GM23338 (cell line): ENCODE measurements at places on chromosomes 2 and 18.

- peak; percentile 51 for DNase-seq
Observed at GRCh38 chr18:8215741-8216140, 393.5 kb upstream of the RAB12 start.

DNA sequence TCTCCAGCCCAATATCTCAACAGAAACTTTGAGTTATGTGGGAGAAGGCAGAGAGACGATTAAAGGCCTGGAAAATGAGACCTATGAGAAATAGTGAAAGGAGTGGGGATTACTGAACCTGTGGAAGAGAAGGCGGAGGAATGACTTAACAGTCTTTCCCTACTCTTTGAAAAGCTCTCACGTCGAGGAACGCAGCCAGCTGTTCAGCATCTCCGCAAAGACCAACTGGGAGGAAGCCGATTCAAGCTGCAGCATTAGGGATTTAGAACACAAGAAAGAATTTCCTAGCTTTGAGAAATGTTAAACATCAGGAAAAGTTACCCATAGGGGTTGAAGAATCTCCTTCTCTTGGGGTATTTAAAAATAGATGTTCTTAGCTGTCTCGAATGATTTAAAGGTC, 233.2 kb upstream of the PARD3B start:
- DNase-seq = peak; percentile 6

- DNase-seq = peak; percentile 19
Observed at GRCh38 chr2:152627351-152627957, 89.8 kb downstream of the PRPF40A start.

DNA sequence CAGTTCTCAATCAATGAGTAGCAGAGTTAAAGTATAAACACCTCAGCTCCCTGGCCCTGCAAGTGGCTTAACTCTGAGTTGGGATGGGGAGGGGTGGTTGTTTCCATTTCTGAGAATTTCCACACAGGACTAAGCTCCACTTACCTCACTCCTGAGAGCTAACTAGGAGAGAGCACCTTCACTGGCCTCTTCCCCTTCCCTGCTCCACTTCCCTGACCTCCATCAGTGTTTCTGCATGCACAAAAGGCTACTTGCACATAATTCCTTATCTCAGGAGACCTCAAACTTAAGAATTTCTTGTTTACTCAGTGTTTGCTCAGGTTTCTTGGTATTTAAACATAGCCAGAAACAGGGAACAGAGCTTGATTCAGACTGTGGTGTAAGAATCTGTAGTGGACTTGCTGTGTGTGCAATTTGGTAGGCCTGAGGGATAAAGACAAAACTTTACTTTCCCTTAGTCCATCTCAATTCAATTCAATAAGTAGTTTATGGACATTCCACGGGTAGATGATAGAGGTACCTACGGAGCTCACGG, 97.2 kb downstream of the PID1 start:
- no peak for DNase-seq

GRCh38 chr18:45386041-45386655, 229.1 kb upstream of the SLC14A2 start:
- DNase-seq = peak; percentile 89

- no peak for DNase-seq
Observed at GRCh38 chr2:234026693-234027254, 23.7 kb upstream of the SPP2 start.

- DNase-seq = no peak
Observed at GRCh38 chr2:44211183-44211582, 42.5 kb downstream of the PPM1B start.

- DNase-seq = no peak
Observed at GRCh38 chr2:4980995-4981394, 711.2 kb upstream of the SOX11 start.

GRCh38 chr18:9108911-9109310, 6.4 kb downstream of the NDUFV2 start:
- no peak for DNase-seq

- no peak for DNase-seq
Observed at GRCh38 chr2:177074099-177074710, 138.4 kb upstream of the HNRNPA3 start.

DNA sequence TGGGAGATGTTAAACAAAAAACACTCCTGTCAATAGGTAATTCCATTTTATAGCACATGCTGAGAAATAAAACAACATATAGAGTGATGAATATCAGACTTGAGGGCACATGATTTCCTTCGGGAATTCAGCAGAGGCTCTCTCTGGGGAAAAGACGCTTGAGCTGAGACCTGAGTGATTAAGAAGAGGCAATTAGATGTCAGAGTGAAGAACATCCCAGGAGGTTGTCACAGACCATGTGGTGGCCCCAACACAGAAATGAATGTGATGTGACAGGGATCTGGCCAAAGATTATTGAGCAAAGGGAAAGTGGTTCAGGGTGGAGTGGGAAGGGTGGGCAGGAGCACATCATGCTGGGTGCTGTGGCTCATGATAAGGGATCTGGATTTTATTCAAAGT, 254.7 kb downstream of the RAD51AP2 start:
- no peak for DNase-seq

GRCh38 chr2:106706283-106706682, 179.7 kb downstream of the ST6GAL2 start:
- DNase-seq = no peak

GRCh38 chr2:42978887-42979415, 186.6 kb upstream of the HAAO start:
- DNase-seq = no peak

- DNase-seq = no peak
Observed at GRCh38 chr2:1542971-1543370, 129.7 kb downstream of the TPO start.

- no peak for DNase-seq
Observed at GRCh38 chr2:120132691-120133090, 90.5 kb downstream of the TMEM185B start.

DNA sequence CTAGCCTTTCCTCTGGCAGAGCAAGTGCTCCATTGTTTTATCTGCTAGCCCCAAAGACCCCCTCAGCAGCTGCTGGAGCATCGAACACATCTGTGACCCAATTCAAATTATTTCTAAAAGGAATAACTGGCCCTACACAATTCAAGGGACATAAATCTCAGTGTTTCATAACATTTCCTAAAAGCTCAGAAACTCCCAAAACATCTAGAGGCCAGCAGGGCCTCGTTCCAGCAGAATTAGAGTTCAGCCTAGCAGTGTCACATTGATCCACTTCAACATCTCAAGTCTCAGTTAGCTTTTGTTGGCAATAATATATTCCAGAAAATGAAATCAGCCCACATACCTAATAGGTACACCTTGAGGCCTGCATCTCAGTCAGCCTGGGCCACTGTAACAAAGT, 179.1 kb downstream of the ETAA1 start:
- DNase-seq = no peak

DNA sequence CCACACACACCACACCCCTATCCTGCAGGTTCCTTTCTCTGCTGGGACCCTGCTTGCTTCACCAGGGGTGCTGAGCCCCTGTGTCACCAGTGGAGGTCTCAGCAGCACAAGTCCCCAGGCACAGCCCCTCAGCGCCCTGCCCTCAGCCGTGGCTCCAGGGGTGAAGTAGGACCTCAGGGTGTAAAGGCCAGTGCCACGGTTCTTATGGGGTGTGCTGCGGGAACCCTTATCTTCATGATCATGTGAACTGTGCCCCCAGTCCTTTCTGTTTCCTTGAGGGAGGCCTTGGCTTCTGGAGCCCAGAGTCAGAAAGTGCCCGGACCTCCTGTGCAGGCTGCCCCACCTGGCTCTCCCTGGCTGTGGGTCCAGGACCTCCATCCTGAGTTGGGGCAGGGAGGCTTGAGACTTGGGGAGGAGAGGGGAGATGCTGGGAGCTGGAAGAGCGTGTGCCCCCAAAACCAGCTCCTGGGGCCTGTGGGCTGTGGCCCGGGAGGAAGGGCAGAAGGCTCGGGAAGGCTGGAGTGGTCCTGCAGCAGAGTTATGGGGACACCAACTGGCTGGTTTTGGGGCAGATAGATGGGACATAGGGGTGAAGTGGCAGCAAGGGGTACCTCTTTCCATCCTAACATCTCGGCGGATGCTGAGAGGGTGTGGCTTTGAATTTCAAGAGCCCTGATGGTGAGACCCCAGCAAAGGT, 20.2 kb upstream of the KLF11 start:
- DNase-seq = no peak

- no peak for DNase-seq
Observed at GRCh38 chr2:197152451-197153228, 157.9 kb downstream of the ANKRD44 start.

DNA sequence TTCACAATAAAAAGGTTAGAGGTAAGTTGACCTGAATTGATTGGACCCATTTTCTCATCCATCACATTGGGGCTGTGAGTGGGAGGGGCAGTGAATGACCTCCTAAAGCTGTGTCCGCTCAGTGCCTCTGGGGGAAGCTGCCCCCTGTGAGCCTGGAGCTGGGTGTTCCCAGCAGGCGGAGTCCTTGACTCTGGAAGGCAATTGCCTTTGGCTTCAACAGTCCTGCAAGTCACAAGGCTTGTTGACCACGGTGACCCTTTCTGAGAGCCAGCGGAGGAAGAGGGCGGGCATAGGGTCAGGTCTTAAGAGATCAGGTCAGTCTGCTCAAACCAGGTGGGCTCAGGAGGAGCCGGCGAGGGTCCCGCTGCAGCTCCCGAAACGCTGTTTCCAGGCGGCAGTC, 1.1 kb upstream of the CIDEA start:
- no peak for DNase-seq

DNA sequence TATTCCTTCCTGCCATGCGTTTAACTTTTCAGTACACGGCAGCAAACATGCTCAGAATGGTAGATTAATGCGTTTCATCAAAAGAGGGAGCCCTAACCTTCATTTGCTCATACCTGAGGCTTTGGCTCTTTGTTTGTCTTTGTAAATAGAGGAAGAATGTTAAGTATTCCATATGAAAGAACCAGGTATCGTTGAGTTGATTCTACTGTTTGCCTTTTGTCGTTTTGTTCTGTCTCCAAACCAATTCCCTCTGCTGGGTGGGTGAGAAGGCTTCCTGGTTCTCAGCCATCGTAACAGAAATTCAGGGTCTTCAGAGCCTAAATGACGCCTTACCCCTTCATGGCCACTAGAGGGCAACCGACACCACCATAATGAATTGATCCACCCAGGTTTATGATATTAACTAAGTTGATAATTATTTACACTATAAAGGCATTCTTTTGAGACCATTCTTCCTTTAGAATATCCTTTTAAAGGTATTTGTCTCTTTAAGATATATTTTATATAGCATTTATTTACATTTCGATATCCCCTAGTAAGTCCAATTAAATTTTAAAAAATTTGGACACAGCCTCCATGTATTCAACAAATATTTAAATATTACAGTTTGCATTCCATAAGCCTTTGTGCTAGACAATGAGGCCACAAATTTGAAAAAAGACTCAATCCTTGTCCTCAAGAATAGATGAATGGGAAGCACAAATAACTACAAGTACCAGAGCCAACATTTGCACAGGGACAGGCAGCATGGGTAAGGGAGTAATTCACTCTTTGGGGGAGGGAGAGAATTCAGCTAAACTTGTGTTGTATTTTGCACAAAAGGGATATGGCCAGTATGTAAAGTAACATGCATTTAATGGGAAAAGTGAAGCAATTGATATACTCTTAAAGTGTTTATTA, 48.1 kb downstream of the TIMM21 start:
- DNase-seq = peak; percentile 74

DNA sequence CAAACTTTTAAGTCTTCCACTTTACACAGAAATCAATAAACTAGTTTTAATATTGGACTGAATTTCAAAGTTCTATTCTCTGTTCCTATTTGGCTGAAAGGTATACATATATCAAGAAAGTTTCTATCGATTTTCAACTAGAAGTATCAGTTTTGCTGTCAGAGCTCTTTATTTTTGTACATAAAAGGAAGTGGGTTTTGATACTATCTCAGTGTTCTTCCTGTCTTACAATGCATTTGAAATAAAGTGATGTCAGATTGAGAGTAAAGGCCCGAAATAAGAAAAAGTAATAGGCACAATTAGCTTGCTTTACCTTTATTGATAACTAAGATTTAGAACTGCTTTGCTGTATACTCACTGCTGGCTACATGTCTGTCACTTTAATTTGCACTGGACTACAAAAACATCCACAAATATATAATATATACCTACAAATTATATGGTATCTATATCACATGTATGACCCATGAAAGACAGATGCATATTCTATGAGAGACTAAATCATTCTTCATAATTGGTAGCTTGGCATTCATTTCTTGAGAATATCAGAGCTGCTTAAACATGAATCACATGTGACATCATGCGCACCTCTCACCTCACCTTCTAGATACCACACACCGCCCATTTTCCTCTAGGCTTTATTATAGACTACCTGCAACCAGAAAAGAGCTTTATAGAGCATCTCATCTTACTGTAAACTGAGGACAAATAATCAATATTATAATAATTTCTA, 83.6 kb downstream of the ASXL2 start:
- no peak for DNase-seq

GRCh38 chr2:98508709-98509066, 64.0 kb downstream of the INPP4A start:
- no peak for DNase-seq

- DNase-seq = peak; percentile 49
Observed at GRCh38 chr2:105645031-105645937, 99.4 kb upstream of the NCK2 start.

- no peak for DNase-seq
Observed at GRCh38 chr2:111159641-111160040, 38.9 kb downstream of the BCL2L11 start.

- no peak for DNase-seq
Observed at GRCh38 chr18:42105394-42105793, 150.4 kb downstream of the PIK3C3 start.

- DNase-seq = peak; percentile 93
Observed at GRCh38 chr2:27723372-27724144, 48.0 kb upstream of the MRPL33 start.

GRCh38 chr2:217775920-217776503, 226.8 kb downstream of the TNS1 start:
- DNase-seq = peak; percentile 37

GRCh38 chr2:34419856-34420255, 820.8 kb upstream of the FAM98A start:
- DNase-seq = no peak

GRCh38 chr2:3610415-3610814, 15.5 kb downstream of the COLEC11 start:
- DNase-seq = no peak

GRCh38 chr2:204251998-204252376, 293.3 kb upstream of the PARD3B start:
- no peak for DNase-seq

GRCh38 chr18:67846422-67847098, 330.0 kb upstream of the DSEL start:
- no peak for DNase-seq
